ENCODE measurements at places on chromosomes 2 and 18.

DNA sequence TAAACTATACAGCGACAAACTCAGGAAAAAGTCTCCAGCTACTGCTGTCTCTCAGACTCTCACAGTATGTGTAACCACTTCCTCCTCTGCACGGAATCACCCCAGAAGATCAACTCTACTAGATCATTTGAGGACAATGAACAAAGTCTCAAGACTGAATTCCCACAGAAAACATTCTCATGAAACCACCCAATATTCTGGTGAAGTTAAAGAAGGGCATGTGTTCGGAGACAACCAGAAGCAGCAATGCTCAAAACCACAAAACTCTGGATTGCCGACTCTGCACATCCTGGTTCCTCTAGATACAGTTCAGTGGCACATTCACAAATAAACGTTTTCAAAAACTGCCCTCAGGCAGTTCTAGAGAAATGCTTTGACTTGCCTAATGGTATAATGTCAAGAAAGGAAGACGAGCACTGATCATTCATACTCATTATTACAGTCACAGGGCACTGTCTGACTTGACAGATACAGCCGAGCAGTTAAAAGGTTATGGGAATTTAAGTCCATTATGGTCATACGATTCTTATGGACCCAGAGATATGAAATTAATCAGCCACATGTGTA, 91.9 kb upstream of the STK17B start:
- no peak for DNase-seq

DNA sequence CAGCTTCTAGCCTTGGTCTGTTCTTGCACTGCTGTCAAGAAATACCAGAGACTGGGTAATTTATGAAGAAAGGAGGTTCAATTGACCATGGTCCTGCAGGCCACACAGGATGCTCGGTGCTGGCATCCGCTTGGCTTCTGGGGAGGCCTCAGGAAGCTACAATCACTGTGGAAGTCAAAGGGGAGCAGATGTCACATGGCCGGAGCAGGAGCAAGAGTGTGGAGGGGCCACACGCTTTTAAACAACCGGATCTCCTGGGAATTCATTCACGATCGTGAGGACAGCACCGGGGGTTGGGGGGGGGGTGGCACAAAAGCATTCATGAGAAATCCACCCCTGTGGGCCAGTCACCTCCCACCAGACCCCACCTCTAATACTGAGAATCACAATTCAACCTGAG, 850.4 kb upstream of the SALL3 start:
- no peak for DNase-seq

- DNase-seq: no peak
Measured at GRCh38 chr2:216149741-216150140, 40.6 kb downstream of the XRCC5 start.

DNA sequence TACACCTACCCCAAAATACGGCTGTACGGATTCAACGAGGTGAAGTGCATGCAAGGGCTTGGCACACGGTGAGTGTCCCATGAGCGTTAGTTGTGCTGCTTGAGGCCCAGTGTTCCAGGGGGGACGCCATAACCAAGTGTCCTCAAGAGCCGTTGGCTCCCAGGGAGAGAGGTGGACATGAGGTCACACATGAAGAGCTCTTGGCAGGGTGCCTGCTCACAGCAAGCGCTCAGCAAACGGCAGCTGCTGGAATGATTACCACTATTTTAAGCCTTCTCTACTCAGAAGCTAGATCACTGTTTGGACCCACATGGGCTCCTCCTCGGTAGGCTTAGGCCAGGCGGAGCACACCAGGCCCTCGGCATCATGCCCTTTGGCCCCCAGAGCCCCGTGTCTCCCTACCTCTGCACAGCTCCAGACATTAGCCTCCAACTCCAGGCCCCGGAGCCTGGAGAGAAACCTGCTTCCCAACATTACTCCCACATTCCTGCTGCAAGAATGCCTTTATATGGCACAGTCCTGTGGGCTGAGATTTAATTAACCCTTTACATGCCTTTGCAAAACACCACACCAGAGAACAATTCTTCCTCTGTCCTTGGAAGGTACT, 68.4 kb upstream of the PPP1CB start:
- DNase-seq: no peak

GRCh38 chr2:133255360-133255759, 312.9 kb downstream of the NCKAP5 start:
- no peak for DNase-seq

DNA sequence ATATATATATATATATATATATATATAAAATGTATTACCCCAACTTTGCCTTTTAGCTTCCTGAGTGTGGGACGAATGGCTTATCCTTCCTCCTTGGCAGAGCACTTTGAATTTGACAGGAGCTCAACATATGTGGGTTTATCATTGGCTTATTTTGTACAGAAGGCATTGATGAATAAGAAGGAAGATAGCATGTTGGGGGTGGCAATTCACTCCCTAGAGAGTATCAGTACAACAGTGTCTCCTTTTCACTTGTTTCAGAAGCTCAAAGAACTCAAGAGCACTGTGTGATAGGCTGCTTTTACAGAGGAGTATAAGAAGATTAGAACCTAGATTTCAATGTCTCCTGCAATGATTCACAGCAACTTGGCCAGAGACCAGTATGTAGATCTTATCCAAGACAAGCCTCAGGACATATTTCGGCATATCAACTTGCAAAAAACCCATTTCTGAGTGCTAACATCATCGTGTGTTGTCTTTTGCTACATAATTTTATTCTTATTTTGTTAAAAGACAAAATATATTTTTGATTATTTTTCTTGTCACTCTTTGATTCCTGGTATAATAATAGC, 345.8 kb downstream of the SOCS6 start:
- no peak for DNase-seq
